ENCODE measurements at places on chromosomes 2 and 18.

DNA sequence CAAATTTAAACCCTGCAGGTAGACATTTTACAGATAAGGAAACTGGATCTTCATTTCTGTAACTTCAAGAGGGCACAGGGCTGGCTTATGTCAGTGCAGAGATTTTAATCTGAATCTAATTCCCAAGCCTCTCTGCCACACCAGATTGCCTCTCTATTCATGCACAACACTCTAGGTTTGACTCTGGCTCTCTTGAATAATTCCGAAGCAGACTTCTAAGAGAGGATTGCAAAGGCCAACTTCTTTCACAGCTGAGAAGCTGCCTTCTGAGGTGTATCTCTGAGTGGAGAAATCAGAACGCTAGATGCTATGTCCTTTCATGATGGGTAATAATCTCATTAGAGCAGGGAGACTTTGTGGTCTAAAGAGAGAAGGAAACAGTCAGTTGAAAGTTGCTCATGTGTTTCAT lies 20.1 kb upstream of the MGAT5 start:
- no peak for DNase-seq

GRCh38 chr2:127508023-127508630 lies 18.2 kb downstream of the IWS1 start:
- DNase-seq: no peak

- no peak for DNase-seq
These were observed 10.7 kb upstream of the STAM2 start for GRCh38 chr2:152186262-152186661.

- DNase-seq: no peak
These were observed 47.0 kb upstream of the TTC39C start for GRCh38 chr18:23967321-23968089.

DNA sequence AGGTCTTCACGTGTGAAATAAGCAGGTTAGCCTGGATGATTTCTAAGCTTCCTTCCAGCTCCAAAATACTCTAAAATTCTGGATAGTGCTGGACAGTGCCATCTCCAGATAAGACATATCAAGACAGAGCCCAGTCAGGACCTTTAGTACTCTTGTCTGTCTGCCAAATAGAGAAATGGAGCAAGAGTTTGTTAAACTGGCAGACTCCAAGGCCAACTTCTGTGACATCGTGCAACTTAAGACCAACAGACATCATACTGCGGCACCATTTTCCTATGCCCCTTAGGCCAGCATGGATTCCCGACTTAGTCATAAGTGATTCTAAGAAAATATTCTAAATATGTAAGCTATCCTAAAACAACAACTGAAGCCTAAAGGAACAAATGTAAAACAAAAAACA lies 118.6 kb downstream of the RBMS1 start:
- DNase-seq: no peak

DNA sequence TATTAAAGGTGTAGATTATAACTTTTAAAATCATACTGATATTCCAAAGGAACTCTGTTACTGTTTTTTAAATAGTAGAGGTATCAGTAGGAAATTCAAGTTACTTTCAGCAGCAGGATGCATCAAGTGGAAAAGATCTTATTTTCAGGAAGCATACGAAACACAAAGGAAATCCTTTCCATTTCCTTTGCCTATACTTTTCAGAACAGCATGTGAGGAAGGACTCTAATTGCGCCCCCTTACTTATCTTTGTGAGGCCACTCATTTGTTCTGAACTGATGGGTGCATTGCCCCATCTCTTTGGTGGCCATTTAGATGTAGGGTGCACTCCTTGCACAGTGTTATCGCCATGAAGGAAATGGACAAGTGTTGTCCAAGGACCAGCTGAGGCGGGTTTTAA lies 145.3 kb downstream of the BABAM2 start:
- DNase-seq: no peak

- no peak for DNase-seq
These were observed 17.7 kb upstream of the SLC39A10 start for GRCh38 chr2:195639238-195639858.
